ENCODE measurements at places on chromosomes 11 and 22. TPM values are rescaled to one million over a fixed set of nuclear protein-coding genes. Genes with fewer than 3 reads are reported as not detected.

The MMP13 gene
- not detected for polyA plus RNA-seq

GRCh38 chr22:42780070-42780540 lies 59.4 kb upstream of the A4GALT start:
- peak; percentile 96 for DNase-seq
- no peaks in the 10 kb centered on the region for H3K4me1 ChIP-seq
- H3K36me3 ChIP-seq, result no peaks in the 10 kb centered on the region

GRCh38 chr11:91023731-91024130 lies 800.9 kb upstream of the CHORDC1 start:
- no peak for DNase-seq
- no peak overlapping the region for H3K27ac ChIP-seq
- no peaks in the 10 kb centered on the region for H3K4me1 ChIP-seq
- no peaks in the 10 kb centered on the region for H3K36me3 ChIP-seq

The STK33 gene
- polyA plus RNA-seq, result 19.3 TPM

DNA sequence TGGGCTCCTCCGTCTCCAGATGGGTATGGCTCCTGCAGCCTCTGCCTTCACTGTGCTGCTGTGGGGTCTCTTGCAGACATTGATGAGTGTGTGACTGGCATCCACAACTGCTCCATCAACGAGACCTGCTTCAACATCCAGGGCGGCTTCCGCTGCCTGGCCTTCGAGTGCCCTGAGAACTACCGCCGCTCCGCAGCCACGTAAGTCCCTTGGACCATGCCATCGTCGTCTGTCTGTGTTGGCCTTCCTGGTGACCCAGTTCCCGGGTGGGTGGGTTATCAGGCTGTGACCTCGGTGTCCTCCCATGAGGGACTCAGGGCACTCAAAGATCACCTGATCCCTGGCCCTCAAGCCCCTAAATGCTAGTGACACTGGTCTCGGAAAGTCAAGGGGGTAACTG lies 47.7 kb downstream of the FBLN1 start:
- peaks cover 3% of the 10 kb centered on the region for H3K4me1 ChIP-seq
- no peak overlapping the region for H3K4me3 ChIP-seq
- no peaks in the 10 kb centered on the region for H3K36me3 ChIP-seq
- no peak overlapping the region for H3K27ac ChIP-seq
- no peaks in the 10 kb centered on the region for H3K27me3 ChIP-seq

The MYBPC3 gene
- polyA plus RNA-seq, result 0.52 TPM

DNA sequence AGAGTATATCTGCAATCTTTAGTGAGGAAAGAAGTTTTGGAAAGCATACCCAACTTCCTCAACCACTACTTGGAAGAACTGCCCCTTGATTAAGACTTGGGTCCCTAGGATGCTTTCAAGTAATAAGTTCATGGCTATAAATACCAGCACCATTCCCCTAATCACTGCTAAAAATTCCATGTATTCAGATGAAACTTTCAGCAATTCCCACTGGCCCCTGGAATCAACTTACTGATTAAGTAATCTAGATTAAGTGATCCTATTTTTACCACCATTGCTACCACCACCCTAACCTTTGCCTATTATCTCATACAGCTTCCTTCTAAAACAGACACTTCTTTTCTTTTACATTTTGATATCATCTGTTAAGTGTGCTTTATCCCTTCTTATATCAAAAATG lies 10.5 kb downstream of the PICALM start:
- H3K4me3 ChIP-seq, result no peak overlapping the region
- H3K4me1 ChIP-seq, result peaks cover 15% of the 10 kb centered on the region
- no peaks in the 10 kb centered on the region for H3K27me3 ChIP-seq
- H3K27ac ChIP-seq, result no peak overlapping the region

The TTLL8 gene
- polyA plus RNA-seq, result not detected

GRCh38 chr11:117366248-117366647 lies 38.6 kb downstream of the CEP164 start:
- no peak overlapping the region for H3K4me3 ChIP-seq
- no peak overlapping the region for H3K27ac ChIP-seq
- peaks cover 17% of the 10 kb centered on the region for H3K36me3 ChIP-seq

DNA sequence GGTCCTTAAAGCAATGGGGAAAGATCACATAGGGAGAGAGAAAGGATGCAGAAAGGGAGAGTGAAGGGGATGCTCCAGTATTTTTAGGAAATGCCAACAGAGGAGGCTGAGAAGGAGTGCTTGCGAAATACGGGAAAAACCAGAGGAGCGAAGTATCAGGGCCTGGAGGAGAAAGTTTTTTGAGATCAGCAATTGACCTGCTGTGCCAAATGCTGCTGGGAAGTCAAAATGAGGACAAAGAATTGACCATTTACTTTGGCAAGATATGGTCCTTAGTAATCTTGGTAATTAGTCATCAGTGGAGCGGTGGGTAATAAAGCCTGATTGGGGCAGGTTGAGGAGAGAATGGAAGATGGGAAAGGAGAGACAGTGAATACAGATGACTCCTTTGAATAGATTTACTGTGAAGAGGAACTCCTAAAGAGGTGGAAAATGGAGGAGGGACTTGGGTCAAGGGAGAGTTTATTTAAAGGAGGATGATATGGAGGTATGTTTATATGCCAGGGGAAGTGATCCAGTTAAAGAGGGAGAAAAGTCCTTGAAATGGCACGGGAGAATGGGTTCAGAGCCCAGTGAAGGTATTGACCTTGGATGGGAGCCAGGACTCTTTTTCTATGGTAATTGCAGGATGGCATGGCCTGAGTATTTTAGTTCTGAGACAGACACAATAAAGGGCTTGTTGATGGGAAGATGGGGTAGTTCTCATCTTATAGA lies 111.5 kb downstream of the PKNOX2 start:
- H3K36me3 ChIP-seq, result no peaks in the 10 kb centered on the region
- DNase-seq, result no peak
- H3K27me3 ChIP-seq, result no peaks in the 10 kb centered on the region
- no peak overlapping the region for H3K27ac ChIP-seq

DNA sequence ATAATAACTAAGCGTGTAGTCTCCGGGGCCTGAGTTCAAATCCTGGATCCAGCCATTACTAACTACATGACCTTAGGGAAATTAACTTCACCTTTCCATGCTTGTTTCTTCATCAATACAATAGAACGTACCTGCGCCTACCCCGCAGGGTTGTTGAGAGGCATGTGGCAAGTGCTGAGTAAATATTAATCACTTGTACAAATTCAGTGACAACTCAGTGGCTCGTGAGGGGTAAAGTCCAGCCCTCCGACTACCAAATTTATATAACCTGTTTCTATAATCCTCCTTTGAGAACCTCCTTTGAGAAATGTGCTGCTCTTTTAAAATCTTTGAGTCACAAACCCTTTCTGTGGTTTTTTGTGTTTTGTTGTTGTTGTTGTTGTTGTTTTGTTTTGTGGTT lies 49.8 kb downstream of the FEZ1 start:
- no peak overlapping the region for H3K27ac ChIP-seq
- peak overlapping the region; percentile 14 for H3K4me3 ChIP-seq
- no peaks in the 10 kb centered on the region for H3K27me3 ChIP-seq
- H3K4me1 ChIP-seq, result peaks cover 1% of the 10 kb centered on the region

- no peak overlapping the region for H3K4me3 ChIP-seq
- no peak overlapping the region for H3K27ac ChIP-seq
- no peak for DNase-seq
- no peaks in the 10 kb centered on the region for H3K4me1 ChIP-seq
Measured at GRCh38 chr11:129115652-129116586, 76.2 kb downstream of the ARHGAP32 start.

GRCh38 chr11:75858613-75859012 lies 43.6 kb downstream of the UVRAG start:
- H3K4me3 ChIP-seq, result no peak overlapping the region
- H3K4me1 ChIP-seq, result no peaks in the 10 kb centered on the region
- H3K27me3 ChIP-seq, result no peaks in the 10 kb centered on the region
- no peak for DNase-seq

DNA sequence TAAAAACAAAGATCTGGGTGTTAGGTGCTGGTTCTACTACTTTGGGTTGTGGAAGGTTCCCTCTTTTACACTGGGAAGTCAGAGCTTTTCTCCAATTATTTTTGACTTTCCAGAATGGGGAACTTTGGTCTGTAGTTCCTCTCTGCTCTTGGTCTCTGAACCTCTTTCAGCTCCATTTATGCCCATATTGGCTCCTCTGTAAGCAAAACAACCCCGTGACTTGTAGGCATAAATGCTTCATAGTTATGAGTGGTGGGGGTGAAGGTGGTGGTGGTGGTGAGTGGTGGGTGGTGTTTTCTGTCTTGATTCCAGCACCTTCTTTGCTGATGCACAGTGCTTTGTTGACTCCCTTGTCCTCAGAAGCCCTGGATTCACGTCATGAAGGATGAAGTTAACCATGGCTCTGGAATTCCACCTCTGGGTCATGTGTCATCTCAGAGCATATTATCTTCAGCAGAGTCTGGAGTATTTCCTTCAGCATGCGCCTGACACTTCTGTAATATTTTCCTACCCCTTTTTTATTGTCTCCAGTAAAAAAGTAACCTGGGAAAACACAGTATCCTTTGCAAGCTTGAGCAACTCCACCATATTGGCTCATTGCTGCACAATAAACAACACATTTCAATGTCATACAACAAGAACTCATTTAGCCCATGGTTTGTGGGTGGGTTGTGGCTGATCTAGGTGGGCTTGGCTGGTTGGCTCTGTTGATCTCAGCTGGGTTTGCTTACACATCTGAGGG lies 24.1 kb upstream of the GRK3 start:
- no peak for DNase-seq
- H3K27ac ChIP-seq, result no peak overlapping the region
- H3K27me3 ChIP-seq, result no peaks in the 10 kb centered on the region
- H3K4me3 ChIP-seq, result no peak overlapping the region

GRCh38 chr11:86861810-86862209 lies 61.5 kb downstream of the PRSS23 start:
- DNase-seq, result no peak
- no peaks in the 10 kb centered on the region for H3K4me1 ChIP-seq
- no peaks in the 10 kb centered on the region for H3K36me3 ChIP-seq
- no peaks in the 10 kb centered on the region for H3K27me3 ChIP-seq

DNA sequence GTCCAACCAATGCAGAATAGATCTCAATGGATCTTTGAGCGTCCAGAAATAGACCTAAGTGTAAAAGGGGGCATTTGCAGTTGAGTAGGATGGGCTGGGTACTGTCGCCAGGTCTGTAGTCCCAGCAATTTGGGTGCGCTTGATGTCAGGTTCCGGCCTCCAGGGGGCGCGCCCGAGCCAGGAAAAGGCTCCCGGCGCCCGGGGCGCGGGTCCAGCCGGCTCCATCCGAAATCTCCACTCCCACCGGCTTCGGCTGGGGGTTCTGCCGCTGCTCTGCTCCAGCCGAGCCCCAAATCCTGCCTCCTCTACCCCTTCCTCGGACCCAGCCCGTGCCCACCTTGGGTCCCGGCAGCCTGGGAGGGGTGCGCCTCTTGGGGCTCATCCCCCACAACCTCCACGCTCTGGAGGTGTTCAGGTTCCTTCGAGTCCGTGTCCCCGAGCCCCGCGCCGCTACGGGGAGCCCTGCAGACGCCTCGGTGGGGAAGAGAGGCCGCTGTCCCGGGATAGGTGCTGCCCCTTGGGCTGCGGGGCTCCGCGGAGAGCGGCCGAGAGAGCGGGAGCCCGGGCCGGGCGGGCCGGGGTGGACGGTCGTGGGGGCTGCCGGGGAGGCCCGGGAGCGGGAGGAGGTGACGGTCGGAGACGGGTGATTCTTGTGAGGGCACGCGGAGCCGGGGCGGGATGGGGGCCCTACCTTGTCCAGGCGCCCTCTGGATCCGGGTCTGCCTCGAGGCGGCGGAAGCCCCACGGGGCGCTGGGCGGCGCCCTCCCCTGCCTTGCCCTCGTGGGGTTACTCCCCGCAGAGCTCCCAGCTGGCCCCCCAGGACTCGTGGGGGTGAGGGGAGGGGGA lies 13.0 kb upstream of the CYB5R3 start:
- peak; percentile 87 for DNase-seq
- H3K27me3 ChIP-seq, result no peaks in the 10 kb centered on the region
- H3K27ac ChIP-seq, result peak overlapping the region; percentile 9
- H3K4me1 ChIP-seq, result no peaks in the 10 kb centered on the region
- H3K36me3 ChIP-seq, result no peaks in the 10 kb centered on the region

GRCh38 chr11:91421641-91422040 lies 803.0 kb upstream of the FAT3 start:
- no peak overlapping the region for H3K27ac ChIP-seq
- H3K27me3 ChIP-seq, result no peaks in the 10 kb centered on the region
- DNase-seq, result no peak
- no peak overlapping the region for H3K4me3 ChIP-seq
- H3K36me3 ChIP-seq, result no peaks in the 10 kb centered on the region

DNA sequence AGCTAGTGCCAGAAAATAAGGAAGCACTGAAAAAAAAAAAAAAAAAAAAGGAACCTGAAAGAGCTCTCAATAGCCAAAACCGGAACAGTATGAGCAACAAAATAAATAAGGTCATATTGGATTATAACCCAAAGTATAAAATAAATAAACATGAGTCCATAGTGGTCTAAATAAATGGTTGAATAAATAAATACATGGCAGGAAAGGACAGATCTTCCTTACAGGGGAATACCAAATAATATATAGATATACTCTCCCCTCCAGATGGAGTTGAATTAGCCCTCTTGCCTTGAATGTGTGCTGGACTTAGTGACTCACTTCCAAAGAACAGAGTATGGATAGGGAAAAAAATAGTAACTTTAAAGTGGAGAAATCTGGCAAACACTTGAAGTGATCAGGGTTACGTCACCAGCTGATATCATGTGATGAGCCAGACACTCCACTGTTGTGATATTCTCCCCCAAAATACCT lies 14.3 kb upstream of the ARRB1 start:
- H3K36me3 ChIP-seq, result no peaks in the 10 kb centered on the region
- DNase-seq, result no peak
- no peak overlapping the region for H3K27ac ChIP-seq
- H3K27me3 ChIP-seq, result no peaks in the 10 kb centered on the region
